ENCODE measurements at places on chromosomes 1 and 21.

DNA sequence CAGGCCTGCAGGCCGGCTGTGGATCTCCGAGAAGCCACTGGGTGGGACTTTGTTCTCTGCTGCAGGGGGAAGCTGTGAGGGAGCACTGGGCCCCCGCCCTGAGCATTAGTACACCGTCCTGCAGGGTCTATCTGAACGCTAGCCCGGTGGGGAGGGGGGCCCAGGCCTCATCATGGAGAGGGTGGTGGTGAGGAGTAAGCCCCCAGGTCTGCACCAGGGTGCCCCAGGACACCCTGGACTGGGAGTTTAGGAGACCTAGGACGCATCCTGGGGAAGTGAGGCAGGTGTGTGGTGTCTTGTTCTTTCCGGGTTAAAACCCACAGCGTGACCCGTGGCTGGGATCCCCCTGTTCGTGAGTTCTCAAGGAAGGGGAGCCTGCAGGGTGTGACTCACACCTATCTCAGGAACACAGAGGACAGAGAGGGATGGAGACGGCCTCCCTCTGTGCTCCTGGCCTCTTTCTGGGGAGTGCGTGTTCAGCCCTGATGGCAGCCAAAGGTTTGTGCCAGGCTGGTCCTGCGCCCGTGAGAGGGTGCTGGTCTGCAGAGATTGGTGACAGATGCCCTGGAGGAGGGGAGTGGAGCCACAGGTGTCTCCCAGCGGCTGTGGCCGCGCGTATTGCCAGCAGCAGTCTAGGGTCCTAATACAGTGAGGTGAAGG, 44.8 kb downstream of the AGPAT3 start:
- no peak for DNase-seq

GRCh38 chr1:72197786-72198185, 84.6 kb downstream of the NEGR1 start:
- DNase-seq: no peak

DNA sequence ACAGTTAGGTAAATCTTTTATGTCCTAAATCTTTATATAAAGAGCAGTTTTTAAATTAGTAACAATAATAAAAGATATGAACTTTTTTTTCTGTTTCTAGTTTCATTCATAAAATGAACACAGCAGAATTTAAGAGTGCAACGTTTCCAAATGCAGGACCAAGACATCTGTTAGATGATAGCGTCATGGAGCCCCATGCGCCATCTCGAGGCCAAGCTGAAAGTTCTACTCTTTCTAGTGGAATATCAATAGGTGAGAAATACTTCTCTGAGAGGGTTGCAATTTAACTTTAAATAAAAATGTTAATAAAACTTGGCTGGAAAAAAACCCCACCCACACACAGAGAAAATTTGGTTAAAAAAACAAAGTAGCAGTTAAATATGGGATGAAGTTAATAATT, 15.0 kb upstream of the ANGPTL1 start:
- DNase-seq: no peak

DNA sequence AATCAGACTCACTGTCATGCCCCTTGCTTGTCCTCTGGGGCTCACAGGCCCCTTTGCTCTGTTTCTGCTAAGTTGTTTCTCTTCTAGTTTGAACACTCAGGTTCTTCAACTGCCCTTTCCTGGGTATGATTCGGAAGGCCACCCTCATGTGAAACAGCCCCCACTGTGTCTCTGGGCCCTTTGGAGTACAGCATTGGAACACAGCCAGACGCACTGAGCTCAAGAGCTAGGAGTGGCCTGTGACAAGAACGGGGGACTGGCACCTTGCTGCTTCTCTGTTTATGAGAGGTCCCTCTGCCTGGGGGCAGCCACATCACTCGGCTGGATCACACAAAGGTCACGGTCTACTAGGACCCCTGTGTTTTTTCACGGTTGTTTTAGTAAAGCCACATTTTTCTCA, 114.4 kb upstream of the ZC3H12A start:
- DNase-seq: no peak

DNA sequence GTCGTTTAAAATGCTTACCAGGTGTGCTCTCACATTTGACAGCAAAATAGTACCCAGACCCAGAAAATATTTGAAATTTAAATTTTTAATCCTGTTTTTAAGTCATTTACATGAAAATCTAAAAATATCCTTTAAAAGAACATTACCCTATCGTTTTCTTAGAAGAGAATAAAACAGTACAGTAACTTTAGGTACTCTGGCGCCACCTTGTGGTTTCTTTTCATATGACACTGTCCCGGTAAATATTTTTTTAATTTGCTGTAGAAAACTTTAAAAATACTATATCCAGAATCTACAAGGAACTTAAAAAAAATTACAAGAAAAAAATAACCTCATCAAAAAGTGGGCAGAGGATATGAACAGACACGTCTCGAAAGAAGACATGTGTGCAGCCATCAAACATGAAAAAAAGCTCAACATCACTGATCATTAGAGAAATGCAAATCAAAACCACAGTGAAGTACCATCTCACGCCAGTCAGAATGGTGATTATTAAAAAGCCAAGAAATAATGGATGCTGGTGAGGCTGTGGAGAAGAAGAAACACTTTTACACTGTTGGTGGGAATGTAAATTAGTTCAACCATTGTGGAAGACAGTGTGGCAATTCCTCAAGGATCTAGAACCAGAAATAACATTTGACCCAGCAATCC, 129.2 kb downstream of the RGS21 start:
- peak; percentile 3 for DNase-seq

All from amygdala (tissue), 56 donors.